Hippocampal formation (tissue), 2 donors: ENCODE measurements at places on chromosomes 6 and 20.

DNA sequence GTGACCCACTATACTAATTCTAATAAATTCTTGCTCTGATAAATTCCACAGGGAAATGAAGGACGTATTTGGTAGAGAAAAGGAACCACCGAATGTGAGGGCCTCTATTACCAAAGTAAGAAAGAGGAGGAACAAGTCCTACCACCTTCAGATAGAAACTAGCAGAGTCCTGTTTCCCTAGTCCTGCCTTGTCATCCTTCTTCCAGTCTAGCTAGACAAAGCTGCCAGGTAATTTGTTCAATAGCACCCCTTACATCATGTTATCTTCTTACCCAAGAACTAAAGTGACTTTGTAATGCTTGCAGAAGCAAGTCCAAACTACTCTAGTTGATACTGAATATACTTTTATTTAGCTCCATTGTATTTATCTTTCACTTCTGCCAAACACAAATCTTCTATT lies 29.3 kb upstream of the FAM83B start:
- no peak for DNase-seq

DNA sequence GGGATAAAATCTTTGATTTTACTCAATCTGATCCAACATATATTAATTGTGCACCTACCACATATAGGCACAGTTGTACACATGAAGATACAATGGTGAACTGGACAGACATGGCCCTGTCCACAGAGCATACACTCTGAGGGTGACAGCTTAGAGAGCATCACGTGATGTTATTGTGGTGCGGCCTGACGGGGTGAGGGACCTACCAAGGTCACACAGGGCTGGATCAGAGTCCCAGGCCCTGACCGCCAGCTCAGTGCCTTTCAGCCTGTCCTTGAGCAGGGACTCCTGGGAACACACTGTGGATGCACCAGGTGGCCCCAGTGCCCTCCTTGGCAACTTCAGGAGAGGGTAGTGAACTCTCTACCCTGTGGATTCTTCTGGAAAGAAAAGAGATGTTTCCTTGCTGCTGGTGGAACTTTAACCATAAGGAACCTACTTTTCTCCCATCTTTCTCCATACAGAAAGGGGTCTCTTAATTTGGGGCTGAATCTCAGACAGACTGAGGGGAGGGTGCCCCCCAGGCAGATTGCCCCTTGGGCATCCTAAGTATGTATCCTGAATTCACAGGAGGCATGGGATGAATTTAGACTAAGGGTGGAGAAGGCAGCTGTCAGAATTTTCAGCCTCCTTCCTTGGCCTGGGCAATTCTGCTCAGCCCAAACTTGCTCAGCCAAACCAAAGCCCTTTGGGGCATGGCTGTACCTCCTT lies 26.5 kb downstream of the PCK1 start:
- no peak for DNase-seq

GRCh38 chr6:70135219-70136160 lies 167.4 kb downstream of the COL9A1 start:
- no peak for DNase-seq

DNA sequence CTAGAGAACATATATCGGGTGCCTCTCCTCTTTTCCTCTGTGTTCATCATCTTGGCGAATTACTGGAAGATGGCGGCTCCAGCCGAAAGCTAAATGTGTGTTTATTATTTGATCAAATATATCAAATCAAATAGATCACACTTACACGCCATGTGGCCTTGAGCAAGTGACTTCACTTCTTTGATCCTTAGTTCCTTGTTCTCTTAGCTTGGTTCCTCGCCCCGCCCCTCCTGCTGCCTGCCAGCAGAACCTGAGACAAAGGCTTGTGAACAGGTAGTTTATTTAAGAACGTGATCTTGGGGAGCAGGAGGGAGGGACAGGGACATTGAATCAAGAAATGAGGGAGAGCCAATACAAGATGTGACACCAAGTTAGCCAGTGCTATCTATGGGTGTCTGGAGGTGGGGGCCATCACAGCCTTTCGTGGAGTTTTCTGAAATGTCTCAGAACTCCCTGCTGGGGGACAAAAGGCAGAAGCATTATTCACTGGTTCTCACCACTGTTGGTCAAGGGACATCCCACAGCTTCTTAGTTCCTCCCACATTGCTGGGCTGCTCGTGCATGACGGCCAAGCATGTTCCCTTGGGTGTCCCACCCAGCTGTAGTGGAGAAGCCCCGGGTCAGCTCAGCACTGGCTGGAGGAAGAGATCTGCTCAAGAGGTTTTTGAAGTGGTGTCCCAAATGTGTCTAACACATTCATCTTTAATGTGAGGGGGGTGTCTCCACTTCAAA lies 44.9 kb upstream of the RNF24 start:
- no peak for DNase-seq
